Activated gamma-delta T cell (primary cell): ENCODE measurements at places on chromosomes 2 and 18.

DNA sequence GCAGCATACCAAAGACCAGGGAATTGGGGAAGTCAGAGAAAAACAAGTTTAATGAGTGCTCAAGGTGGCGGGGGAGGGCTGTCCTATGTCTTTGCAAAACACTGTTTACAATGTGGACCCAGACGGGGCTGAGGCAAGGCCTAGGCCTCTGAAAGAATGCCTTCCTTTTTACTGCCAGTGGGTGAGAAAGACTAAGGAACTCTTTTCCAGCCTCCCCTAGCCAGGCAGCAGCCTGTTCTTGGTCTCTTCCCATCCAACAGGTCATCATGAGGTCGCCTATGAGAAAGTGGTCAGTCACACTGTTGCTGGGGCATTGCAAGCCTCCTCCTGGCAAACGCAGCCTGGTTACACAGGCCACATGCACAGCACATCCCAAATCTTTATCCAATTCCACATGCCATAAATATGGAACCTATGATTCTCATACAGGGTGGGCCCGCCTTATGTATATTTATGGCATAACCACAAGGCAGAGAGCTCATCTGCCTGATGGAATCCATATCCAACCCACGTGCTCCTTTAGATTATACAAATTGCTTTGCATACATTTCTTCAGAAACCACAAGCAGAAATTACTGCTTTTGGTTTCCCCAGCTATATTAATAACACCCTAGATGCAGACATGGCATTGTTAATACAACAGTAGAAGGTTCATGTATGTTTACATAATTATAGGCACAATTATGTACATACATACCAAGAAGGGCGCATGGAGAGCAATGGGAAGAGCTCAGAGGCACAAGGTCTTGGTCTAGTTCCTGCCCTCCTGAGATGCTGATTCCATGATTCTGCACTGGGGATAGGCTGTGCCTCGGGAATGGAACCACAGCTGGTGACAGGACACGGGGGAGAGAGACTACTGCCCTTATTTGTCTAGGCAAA, 48.6 kb downstream of the NRP2 start:
- no peak for DNase-seq

DNA sequence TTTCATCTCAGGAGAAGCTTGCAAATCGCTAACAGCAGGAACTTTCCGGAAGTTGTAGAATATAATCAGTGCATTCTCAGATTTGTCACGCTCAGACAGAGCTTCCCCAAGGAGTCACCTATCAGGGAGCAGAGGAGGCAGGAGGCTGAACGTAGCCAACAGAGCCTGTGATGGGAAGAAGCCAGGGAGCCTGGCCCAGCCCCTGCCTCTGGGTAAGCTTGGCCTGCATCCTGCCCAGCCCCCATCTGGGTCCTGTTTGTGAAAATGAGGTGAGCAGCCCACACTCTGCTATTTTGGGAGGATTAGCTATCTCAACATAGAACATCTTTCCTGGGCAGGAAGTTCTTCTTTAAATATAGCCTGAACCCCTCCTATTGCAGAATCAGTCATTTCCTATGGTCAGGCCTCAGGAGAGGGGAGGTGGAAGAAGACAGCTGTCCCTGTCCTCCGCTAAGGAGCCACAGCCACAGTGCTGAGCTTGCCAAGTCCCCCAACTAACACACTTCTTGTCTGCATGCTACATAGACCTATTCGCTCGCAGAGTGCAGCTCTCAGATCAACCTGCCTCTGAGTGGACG, 19.2 kb upstream of the PKDCC start:
- no peak for DNase-seq

DNA sequence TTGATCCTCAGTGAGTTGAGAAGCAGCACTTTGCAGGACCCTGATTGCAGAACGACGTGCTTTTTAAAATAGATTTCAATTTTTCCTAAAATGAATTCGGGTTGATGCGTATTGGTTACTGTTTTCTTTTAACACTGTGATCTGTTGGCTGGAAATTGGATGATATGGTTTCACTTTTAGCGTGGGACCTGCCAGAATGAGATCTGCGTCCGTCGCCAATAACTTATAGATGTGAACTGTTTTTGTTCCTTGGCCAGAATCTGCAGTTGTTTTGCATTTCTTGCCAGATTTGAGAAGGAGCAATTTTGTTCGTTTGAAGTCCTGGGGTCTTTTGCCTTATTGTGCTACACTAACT, 703 bp downstream of the UGGT1 start:
- DNase-seq, result no peak

GRCh38 chr2:193303464-193303863, 1108.7 kb upstream of the TMEFF2 start:
- DNase-seq, result no peak

DNA sequence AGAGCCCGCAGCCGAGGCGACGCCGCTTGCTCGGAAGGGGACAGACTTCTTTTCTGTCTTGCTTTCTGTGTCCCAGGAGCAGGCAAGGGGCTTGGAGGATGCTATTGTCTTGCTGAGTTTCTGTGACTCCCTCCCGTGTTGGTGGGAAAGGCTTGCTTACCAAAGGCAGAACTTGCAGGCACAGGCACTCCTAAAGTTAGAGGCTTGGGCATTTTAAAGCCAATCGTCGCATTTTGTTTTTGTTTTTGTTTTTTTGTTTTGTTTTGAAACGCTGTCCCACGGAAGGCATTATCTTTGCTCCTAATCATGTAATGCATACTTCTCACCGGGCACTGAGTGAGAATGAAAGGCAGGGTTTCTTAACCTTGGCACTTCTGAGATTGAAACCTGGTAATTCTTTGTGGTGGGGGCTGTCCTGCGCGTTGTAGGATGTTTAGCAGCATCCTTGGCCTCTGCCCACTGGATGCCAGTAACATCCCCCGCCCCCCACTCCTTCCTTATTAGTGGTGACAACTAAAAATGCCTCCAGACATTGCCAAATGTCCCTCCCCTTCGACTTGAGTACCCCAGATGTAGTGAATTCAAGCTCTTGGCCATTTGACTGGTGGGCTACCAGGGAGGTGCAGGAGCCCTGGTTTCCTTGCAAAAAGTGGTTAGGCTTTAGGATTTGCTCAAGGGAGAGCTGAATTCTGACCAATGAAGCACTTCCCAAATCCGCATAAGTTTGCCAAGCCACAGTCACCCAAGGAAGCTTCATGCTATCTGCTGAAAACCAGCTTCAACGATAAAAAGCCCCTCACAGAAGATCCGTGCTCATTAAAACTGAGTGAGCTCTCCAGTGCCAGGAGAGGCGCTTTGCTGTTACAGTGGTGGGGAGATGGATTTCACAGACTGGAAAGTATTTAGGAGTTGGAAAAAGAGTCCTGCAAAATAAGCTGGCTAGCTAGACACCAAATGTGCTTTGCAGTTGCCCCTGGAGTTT, 1.2 kb downstream of the ANTXR1 start:
- DNase-seq, result no peak

DNA sequence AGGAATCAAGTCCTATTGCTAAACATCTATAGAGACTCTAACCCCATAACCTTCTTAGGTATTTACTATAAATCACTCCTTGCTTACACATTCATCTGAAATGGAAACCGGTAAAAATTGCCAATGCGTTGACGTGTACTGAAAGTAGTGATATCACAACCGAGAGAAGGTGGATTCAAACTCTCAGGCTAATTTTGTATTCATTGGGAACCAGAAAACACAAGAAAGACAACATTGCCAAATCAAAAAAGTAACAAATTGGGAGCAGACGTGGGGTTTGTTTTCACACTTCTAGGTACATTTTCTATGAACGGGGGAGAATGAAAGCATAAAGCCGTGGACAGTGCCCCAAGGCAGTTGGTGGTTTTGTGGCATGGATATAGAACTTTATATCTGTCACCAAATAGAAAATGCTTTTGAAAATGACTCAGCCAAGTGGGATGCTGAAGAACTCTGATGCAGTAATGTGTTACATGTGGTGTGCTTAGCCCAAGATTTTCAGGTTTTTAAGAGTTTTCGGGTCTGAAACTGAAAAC, 155.1 kb upstream of the RASGRP3 start:
- no peak for DNase-seq

DNA sequence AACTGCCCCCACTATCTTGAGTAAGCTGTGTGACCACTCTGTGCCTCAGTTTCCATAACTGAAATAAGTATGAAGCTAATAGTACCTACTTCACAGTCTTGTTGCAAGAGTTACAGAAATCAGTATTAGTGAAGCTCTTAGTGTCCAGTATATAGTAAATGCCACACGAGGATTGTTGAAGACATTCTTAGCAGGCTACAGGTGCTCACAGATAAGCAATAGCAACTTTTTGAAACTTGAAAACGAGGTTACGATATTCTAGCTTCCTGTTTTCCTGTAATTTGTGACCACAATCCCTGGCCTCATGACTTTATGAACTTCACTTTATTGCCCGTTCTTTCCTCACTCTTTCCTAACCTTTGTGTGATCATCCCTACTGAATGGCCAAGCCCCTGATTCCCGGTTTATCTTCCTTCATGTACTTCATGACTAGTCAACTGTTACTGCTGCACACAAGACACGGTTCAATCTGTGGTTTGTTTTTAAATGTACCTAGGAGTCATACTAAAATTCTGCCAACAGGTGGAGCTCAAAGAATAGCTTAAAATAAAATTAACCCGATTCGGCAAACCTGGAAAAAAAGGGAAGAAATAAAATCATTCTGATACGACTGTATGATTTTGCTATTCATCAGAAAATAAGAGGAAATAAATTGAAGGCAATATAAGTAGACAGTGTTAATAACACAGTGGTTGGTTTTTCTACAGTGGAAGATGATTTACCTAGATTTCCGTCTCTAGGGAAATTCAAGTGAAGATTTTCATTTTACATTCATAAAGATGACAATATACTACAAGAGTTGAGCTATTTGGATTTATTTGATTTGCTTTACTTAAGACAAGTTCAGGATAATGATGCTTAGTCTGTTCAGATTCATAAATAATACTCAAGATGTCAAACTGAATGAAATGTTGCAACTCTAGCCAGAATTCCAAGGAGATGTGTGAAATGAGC, 38.1 kb upstream of the STAT1 start:
- no peak for DNase-seq

- no peak for DNase-seq
Observed at GRCh38 chr2:10191554-10191953, 69.0 kb downstream of the RRM2 start.

- DNase-seq, result no peak
Observed at GRCh38 chr2:149132339-149132738, 93.8 kb downstream of the LYPD6B start.

DNA sequence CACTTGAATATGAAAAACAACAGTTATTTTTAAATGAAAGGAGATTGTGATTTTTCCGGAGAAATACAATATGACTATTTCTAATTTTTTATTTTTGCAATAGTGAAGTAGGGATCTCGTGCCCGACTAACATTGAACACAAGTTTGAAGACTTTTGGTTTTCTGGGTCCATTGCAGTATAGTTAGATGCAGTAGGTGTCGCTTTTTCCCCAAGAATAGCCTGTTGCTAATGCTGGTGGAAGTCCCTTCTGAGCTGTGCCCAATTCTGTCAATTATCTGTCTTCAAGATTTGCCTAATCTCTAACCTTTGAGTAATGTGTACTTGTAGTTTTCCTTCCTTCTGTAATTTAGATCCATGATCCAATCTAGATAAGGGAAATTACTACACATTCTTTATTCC, 36.5 kb downstream of the SEMA4F start:
- DNase-seq, result no peak

DNA sequence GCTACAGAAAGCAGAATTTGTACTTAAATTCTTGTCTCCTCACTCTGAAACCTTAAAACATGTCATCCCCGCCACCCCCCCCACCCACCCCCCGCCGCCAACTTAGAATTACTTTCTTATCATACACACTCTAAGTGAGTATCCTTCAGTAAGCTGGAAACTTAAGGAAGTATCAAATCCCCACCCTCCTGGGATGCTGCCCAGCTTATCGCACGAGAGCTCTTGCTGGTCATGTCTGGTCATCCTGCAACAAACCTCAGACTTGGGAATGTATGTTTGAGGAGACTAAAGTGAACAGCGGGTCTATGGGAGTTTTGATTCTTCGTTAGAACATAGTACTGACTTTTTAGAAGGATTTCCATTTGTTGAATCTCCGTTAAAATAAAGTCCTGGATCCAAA, 203.3 kb downstream of the PTGR3 start:
- no peak for DNase-seq
